ENCODE measurements at places on chromosomes 2 and 18. TPM values are rescaled to one million over a fixed set of nuclear protein-coding genes. Genes with fewer than 3 reads are reported as not detected.

ASXL3 gene
- total RNA-seq = 0.35 TPM

TWIST2 gene
- total RNA-seq = 0.33 TPM

HOXD4 gene
- not detected for total RNA-seq

CAPN14 gene
- 0.07 TPM for total RNA-seq

AOX1 gene
- 3.5 TPM for total RNA-seq

ACMSD gene
- total RNA-seq = not detected

OLA1 gene
- 133 TPM for total RNA-seq

HAAO gene
- total RNA-seq = 5.3 TPM

TET3 gene
- 24.7 TPM for total RNA-seq

EML6 gene
- total RNA-seq = 0.64 TPM

PNPT1 gene
- 36.3 TPM for total RNA-seq

All from H9 (cell line).